ENCODE measurements at places on chromosomes 1 and 21. TPM values are rescaled to one million over a fixed set of nuclear protein-coding genes. Genes with fewer than 3 reads are reported as not detected.
A peak's percentile ranks its signal among the peaks of the same experiment; 100 is the strongest.

DNA sequence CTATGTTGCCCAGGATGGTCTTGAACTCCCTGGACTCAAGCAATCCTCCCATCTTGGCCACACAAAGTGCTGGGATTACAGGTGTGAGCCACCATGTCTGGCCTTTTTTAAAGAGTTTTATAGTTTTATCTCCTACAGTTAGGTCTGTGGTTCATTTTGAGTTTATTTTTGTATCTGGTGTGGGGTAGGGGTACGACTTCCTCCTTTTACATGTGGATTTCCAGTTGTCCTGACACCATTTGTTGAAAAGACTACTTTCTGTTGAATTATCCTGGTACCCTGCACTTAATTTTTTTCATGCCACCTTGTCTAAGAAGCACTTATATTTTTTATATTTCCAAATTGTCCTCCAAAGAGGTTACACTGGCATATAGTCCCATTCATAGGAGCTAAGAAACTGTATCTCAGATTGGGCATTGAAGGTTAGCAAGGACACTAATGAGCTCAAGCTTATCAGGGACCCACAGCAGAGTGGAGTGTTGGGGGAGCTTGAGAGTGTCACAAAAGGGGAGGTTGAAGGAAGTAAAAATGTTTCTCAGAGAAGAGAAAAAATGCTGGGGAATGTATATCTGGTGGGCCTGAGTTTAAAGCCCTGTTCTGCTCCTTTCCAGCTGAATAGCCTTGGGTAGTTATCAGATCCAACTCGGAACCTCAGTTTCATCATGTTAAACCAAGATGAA lies 23.4 kb upstream of the MEF2D start:
- H3K36me3 ChIP-seq: no peaks in the 10 kb centered on the region
- no peaks in the 10 kb centered on the region for H3K4me1 ChIP-seq
- no peak overlapping the region for H3K4me3 ChIP-seq
- no peak for DNase-seq

- no peaks in the 10 kb centered on the region for H3K4me1 ChIP-seq
- H3K4me3 ChIP-seq: no peak overlapping the region
- DNase-seq: peak; percentile 48
- H3K27ac ChIP-seq: no peak overlapping the region
- H3K36me3 ChIP-seq: no peaks in the 10 kb centered on the region
Observed at GRCh38 chr1:236608930-236609726, 4.8 kb upstream of the HEATR1 start.

- DNase-seq: peak; percentile 18
- H3K4me1 ChIP-seq: no peaks in the 10 kb centered on the region
- no peaks in the 10 kb centered on the region for H3K27me3 ChIP-seq
- no peak overlapping the region for H3K4me3 ChIP-seq
Observed at GRCh38 chr1:95384567-95384966, 150.6 kb downstream of the RWDD3 start.

DNA sequence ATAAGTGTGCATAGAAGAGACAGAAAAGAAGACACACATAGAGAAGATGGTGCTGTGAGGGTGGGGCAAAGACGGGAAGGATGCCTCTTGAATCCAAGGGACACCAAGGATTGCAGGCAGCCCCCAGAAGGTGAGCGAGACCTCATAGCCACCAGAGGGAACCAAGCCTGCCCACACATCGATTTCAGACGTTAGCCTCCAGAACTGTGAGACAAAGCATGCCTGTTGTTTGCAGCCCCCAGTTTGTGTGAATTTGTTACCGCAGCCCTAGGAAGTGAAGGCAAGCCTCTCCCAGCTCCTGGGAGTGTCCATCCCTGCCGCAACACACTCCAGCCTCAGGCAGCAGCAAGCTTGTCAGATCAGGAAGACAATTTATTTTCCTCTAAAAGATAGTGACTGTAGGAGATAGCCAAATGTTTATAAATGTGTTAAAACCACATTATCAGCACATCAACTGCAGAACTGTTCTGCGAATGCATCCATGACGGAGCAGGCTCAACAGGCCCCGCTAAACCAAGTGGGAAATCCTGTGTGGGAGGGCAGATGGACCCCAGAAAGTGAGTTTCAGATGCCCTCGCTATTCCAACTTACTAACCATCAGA lies 543.3 kb downstream of the MATN1 start:
- H3K36me3 ChIP-seq: no peaks in the 10 kb centered on the region
- H3K27ac ChIP-seq: no peak overlapping the region
- H3K4me1 ChIP-seq: no peaks in the 10 kb centered on the region
- no peak overlapping the region for H3K4me3 ChIP-seq

- no peak overlapping the region for H3K27ac ChIP-seq
- H3K27me3 ChIP-seq: no peaks in the 10 kb centered on the region
- peak; percentile 81 for DNase-seq
- no peaks in the 10 kb centered on the region for H3K36me3 ChIP-seq
- no peak overlapping the region for H3K4me3 ChIP-seq
Observed at GRCh38 chr1:147890177-147890790, 12.3 kb upstream of the GJA8 start.

Gene FALEC
- total RNA-seq: not detected

GRCh38 chr1:193104502-193104906 lies 710 bp downstream of the GLRX2 start:
- H3K27ac ChIP-seq: peak overlapping the region; percentile 96
- DNase-seq: peak; percentile 46
- H3K4me1 ChIP-seq: peaks cover 9% of the 10 kb centered on the region

- H3K4me1 ChIP-seq: no peaks in the 10 kb centered on the region
- DNase-seq: no peak
- H3K27ac ChIP-seq: no peak overlapping the region
- no peaks in the 10 kb centered on the region for H3K27me3 ChIP-seq
- H3K36me3 ChIP-seq: peaks cover 8% of the 10 kb centered on the region
Observed at GRCh38 chr21:26834181-26834905, 10.9 kb downstream of the ADAMTS1 start.

- no peak overlapping the region for H3K27ac ChIP-seq
- H3K4me3 ChIP-seq: no peak overlapping the region
- no peaks in the 10 kb centered on the region for H3K27me3 ChIP-seq
- H3K36me3 ChIP-seq: no peaks in the 10 kb centered on the region
- DNase-seq: no peak
Observed at GRCh38 chr1:19682257-19682656, 17.6 kb downstream of the HTR6 start.

DNA sequence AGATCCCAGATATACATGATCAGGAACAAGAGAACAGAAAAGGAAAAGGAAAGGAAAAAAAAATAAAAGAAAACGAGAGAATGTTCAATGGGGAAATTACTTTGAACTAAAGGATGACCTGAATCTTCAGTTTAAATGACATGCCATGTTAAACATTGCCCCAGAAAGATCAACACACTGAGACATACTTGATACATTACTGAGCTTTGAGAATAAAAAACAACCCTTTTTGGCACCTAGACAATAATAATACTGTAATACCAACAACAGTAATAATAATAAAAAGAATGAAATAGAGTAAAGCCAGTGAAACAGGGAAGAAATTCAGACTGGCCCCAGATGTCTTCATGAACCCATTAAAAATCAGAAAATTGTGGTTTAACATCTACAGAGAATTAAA lies 44.8 kb downstream of the CLIC6 start:
- no peak overlapping the region for H3K4me3 ChIP-seq
- H3K36me3 ChIP-seq: no peaks in the 10 kb centered on the region
- DNase-seq: no peak
- no peaks in the 10 kb centered on the region for H3K4me1 ChIP-seq

Gene CD53
- 55.0 TPM for total RNA-seq

DNA sequence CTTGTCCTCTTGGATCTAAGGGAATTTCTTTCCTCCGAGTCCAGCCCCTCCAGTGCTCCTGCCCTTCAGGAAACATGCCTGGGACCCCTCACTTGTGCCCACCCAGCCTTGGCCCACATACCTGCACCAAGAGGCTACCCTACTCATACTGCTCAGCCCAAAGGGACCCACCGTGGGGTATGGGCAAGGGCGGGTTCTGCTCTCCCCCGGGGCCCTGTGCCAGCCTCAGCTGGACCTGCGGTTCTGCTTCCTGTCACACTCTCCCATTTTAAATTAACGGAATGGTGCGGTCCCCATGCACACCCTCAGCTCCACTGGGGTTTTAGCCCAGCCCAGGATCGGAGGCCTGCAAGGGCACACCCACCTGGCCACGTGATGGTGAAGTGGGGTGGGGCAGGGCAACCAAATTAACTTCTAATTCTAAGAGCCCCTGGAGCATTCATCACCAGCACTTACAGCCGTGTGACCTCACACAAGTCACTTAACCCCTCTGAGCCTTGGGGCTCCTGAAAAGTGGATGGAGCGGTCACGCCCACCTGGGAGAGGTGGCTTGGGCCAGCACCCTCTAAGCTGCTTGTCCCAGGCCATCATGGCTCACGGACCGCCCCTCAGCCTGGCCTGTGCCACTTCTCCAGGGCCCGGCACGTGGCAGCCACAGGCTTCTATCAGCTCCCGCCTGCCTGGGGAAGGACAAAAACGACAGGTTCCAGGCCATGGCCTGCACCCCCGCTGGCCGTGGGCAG lies 28.3 kb downstream of the TP73 start:
- DNase-seq: no peak
- H3K4me3 ChIP-seq: no peak overlapping the region
- peaks cover 4% of the 10 kb centered on the region for H3K27me3 ChIP-seq
- H3K36me3 ChIP-seq: no peaks in the 10 kb centered on the region
- H3K4me1 ChIP-seq: no peaks in the 10 kb centered on the region

Gene DDAH1
- total RNA-seq: 34.9 TPM

- H3K27me3 ChIP-seq: no peaks in the 10 kb centered on the region
- peaks cover 23% of the 10 kb centered on the region for H3K4me1 ChIP-seq
- H3K36me3 ChIP-seq: no peaks in the 10 kb centered on the region
- no peak for DNase-seq
- no peak overlapping the region for H3K27ac ChIP-seq
Observed at GRCh38 chr21:45127937-45128336, 53.6 kb downstream of the ADARB1 start.

DNA sequence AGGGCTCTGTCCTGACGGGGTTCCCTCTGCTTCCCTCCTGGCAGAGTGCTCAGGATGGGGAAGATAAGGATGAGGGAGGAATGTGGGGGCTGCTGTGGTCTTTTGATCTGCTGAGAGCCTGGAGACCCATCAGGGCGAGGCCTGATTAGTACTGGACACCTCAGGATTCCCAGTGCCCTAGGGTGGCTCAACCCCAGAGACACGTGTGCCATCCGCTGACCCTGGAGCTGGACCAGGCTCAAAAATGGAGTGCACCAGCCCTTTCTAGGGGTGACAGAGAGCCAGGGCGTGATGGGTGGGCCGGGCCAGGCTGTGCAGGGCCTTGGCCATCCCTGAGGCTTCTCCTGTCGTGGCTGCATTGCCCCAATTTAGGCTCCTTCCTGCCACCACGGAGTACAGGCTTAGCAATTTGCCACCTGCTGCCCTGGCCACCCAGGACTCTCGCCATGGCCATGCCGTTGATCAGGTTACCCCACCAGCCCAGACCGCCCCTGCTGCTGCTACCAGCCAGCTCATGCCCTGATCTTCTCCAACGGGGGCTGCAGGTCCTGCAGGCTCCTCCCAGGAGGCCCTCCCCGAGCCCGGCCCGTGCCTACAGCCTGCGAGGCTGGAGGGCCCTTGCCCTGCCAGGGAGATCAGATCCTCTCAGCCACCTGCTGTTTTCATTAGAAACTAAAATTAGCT lies 9.5 kb downstream of the WNT4 start:
- no peaks in the 10 kb centered on the region for H3K36me3 ChIP-seq
- H3K4me3 ChIP-seq: no peak overlapping the region
- no peak for DNase-seq
- H3K27me3 ChIP-seq: no peaks in the 10 kb centered on the region
- peak overlapping the region; percentile 35 for H3K27ac ChIP-seq

DNA sequence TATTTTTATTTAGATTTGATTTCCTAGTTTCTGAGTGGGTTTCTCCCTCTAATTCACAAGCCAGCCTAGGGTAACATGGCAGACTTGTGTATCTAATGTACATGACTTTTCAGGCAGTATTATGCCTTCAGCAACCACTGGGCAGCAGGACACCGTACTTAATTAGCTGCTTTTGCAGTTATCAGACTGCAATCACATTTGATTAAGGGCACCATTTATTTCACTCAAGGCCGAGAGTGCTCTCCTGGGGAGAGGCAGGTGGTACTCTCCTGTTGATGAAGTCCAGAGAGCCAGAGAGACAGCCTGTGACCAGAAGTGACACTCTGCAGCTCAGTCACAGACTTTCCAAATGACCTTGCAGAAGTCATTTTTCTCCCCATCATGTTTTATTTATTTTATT lies 18.7 kb downstream of the CYYR1 start:
- no peak overlapping the region for H3K4me3 ChIP-seq
- no peaks in the 10 kb centered on the region for H3K4me1 ChIP-seq
- no peaks in the 10 kb centered on the region for H3K36me3 ChIP-seq
- no peak overlapping the region for H3K27ac ChIP-seq
- H3K27me3 ChIP-seq: no peaks in the 10 kb centered on the region
- no peak for DNase-seq

Gene RGS1
- 6.5 TPM for total RNA-seq

Gene ETV3L
- total RNA-seq: not detected

Gene KCNA10
- total RNA-seq: not detected

DNA sequence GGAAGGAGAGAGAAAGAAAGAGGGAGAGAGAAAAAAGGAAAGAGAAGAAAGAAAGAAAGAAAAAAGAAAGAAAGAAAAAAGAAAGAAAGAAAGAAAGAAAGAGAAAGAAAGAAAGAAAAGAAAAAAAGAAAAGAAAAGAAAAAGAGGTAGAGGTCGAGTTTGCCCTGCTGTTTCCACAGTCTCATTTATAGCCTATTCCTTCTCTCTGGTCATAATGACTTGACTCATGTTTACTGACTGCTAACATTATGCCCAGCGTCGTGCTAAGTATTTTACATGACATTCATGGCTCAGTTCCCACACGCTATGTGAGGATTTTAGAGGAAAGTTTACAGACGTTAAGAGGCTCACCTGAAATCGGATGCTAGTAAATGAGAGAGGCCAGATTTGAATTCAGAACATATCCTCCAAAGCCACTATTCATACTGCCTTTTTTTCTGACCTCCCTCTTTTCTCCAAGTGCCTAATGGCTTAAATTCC lies 263.0 kb downstream of the TNR start:
- H3K27ac ChIP-seq: no peak overlapping the region
- DNase-seq: no peak
- H3K27me3 ChIP-seq: no peaks in the 10 kb centered on the region
- no peaks in the 10 kb centered on the region for H3K36me3 ChIP-seq
- H3K4me3 ChIP-seq: no peak overlapping the region
- no peaks in the 10 kb centered on the region for H3K4me1 ChIP-seq

Gene NBPF10
- total RNA-seq: 1.3 TPM

DNA sequence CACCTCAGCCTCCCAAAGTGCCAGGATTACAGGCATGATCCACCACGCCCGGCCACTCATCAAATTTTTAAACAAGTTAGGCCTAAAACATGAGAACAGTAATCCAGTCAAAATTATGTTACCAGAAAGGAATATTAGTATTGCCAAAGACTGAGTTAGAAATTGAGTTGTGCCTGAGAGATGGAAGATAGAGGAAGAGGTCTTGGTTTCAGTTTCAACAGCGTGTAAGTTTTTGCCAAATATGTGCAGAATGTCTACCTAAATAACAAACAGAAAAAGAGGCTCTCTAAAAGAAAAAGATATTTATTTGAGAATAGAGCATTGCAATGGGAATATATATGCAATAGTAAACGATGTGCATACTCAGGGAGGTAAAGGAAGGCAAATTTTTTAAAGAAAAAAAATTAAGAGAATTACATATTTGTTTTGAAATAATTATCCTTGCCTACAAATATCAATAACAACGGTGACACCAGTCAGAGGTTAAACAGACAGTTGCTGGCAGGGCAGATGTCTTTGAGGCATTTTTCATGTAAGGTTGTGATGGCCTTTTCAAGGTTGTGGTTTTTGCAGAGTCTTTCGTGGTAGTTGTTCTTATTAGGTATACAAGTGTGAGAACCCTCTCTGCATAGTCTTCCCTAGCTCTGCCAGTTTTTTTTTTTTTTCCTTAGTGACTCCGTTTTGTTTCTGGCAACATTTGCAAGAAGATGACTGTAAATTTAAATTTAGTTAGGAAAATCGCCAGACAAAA lies 2.2 kb upstream of the CD1B start:
- H3K4me1 ChIP-seq: no peaks in the 10 kb centered on the region
- H3K27ac ChIP-seq: no peak overlapping the region

All from adrenal gland (tissue), 19 donors.